ENCODE measurements at places on chromosomes 2 and 18.

DNA sequence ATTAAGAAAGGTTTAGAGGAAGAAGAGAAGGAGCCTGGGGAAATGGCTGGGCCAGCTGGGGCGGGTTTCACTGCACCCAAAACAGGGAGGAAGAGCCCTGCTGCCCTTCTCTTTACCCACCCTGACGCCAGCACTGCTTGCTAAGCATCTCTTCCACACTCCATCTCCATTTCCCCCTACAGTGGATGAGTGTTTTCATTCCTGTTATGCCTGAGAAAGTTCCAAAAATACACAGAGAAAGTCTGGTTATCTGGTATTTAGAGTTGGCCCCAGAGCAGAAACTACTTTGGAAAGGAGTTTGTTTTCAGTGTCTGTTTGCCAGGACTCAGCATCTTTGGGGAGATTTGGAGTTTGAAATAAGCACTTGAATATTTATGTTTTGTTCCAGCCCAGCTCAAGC is 451.0 kb downstream of the SLC4A3 start:
- no peak for DNase-seq

GRCh38 chr2:69116438-69116837 is 103.5 kb downstream of the ANTXR1 start:
- DNase-seq, result no peak

DNA sequence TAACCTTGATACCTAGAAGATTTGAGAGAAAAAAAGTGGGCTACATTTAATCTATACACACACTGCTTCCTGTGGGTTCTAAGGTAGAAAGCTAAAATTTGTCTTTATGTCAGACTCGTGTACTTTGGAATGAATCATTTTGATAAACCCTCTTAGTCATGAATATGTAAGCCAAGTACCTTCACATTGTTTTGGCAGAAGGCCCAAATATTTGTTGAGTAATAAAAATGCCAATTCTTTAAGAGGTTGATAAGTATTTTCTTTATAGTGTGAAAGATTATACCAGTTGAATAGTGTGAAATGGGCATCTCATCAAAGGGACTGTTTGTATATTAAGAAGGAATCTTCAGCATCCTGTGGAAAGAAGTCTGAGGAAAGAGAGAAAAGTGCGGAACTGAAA is 1464.7 kb upstream of the ZEB2 start:
- no peak for DNase-seq

DNA sequence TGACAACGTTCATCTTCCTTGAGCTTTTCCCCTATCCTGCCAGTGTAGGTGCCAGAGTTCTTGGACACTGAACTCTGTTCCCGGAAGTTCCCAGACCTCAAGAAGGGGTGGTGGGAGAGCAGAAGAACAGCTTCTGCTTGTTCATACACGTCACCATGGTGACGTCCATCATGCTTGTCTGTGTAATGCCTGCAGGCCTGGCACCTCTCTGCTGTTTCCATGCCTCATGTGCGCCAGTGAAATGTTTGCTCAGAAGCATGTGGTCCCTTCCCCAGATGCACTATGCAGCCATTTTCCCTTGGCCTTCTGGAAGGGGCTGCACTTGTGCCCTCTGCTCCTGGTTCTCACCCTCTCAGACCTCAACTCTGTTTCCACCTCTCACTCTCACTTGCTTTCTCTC is 210.8 kb upstream of the NABP1 start:
- DNase-seq, result no peak

DNA sequence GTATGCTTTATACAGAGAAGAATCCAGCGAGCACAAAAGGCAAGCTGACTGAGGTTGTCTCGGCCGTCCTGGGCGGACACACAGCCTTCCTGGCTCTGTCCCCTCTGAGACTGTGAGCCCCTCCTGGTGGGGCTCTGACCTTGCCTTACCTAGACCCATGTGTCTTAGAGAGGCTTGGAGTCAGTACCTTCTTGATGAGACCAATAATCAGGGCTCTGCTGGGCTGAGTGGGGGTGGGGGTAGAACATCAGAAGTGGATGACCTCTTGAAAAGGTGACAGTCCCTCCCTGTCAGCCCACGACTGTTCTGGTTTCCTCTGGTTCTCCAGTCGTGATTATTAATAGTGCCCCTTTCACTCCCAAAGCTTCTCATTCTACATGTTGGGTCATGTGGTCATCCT is 31.2 kb downstream of the TWIST2 start:
- no peak for DNase-seq

- no peak for DNase-seq
These were observed 318.7 kb downstream of the CLIP4 start for GRCh38 chr2:29433920-29434319.

DNA sequence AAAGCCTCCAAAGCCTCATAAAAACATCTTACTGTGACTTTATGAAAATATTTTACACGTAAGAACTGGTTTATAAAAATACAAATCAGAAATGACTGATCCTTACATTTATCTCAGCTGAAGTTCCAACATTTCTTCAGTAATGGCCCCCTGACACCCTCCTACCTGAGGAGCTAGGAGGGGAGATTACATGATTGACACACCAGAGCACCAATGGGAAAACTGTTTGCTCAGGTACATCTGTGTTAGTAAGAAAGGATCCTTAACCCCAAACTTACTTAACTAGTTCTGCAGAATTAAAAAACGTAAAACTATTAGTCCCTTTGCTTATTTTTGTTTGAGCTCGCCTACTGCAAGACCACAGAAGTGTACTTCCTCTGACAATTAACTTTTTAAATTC is 27.0 kb downstream of the ENOSF1 start:
- DNase-seq, result no peak

DNA sequence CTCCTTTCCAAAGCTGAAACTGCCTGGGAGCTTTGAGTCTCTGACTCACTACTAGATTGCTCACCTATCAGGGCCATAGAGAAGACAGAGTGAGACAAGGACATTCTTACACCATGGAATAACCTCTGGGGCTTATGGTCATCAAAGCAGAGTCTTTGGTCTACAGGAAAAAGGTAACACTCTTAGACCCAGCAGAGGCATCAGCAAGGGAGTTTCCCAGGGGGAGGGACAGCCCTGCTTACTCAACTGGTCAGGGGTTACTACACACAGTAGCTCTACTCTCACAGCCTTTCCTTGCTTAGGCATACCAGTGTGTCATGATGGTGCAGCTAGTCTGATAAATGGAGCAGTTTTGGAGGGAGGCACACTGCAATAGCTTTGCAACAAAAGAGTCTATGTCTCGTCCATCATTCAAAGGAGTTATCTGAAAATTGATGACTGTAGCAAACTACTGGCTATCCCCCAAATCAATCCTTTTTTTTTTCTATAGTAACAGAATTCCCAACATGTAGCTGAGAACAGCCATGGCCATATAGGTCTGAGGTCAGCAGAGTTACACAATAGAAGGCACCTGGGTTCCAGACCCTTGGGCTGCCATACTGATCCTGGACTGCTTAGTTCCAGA is 22.4 kb upstream of the CD28 start:
- DNase-seq, result no peak

DNA sequence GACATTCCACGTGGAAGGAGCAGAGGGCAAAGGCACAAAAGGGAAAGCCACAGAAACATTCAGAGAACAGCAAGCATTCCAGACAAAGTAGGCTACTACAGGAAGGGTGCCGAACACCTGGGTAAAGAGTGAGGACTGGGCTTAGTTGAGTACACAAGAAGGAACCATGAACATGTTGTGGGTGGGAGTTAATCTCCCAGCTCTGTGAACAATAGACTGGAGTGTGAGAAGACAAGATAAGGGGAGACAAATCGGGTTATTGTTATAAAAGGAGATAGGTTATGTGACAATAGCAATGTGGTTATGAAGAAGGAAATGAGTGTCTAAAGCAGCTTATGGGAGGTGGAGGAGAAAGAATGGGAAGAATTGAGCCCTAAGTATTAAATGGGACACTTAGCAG is 70.0 kb downstream of the DPP4 start:
- no peak for DNase-seq

DNA sequence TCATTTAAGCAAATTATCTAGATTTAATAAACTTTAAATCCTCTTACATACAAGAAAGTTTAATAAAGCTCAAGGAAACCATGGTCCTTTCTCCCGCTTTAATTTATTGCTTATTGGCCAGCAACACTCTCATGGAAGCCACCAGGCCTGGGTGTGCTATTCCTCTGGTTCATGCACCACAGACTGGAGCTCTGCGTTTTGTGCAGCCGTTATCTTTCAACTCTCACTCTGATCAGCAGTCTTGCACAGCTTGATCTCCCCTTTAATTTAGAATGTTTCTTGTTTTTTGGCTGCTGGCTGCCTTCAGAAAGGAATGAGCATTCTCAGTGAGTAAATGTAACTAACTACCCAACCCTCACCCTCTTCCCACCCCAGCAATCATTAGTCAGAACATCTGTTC is 318.7 kb downstream of the MEIS1 start:
- DNase-seq, result no peak

GRCh38 chr2:152716805-152717227 is 445 bp downstream of the PRPF40A start:
- DNase-seq, result peak; percentile 22

- DNase-seq, result peak; percentile 90
These were observed at the start of gene WDR33 for GRCh38 chr2:127810619-127811396. Gene WDR33, minus strand, starts transcription at chr2:127811171. Its CDS starts 40,190 bp downstream, at chr2:127770981.

DNA sequence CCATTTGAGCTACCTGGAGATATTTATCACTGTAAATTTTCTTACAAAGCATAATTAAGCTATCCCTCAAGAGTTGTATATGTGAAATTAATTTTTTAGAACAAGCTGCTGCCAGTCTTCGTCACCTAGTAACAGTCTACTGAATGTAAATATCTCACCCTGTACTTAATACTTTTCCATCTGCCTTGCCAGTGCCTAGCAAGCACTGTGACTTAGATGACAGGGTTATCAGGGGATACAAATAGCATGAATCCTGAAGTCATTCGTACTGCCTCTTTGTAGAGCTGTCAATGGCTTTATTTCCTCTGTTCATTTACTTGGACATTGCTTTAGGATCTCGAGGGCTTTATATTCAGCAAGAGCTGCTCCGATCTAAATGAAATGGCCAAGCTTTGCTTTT is 763.6 kb downstream of the ADCYAP1 start:
- DNase-seq, result no peak

GRCh38 chr18:55582325-55582724 is 5.7 kb downstream of the TCF4 start:
- DNase-seq, result no peak

DNA sequence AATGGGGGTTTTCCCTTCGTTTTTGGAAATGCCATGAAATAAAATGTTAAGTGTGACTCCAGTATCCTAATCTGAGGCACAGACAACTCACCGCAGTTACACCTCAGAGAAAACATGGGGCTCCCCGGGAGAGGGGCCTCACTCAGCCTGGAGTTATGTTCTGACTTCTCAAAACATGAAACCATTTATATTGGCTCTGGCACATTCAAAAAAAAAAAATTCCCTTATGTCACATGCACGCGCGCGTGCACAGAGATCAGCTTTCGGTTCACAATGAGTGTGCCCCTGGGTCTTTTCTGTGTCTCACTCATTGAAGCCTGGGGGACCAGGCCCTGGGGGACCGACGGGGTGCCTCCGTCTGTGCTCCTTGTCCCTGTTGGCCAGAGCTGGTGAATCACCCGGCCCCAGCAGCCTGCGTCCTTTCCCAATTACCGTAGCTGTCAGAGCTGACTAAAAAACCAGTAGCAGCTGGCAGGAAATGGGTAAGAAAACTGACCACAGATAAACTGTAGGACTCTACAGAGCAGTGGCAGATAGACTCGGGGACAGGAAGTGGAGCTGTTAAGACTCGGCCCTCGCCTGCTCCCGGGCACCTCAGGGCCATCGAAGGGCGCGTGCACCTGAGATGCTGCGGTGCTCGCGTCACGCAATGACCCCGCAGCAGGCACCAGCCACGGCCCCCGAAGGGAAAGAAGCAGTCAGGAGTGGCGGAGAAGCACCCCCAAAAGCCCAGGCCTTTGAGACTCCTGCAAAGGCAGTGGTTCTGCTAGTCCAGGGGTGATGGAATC is 138.3 kb upstream of the ID2 start:
- DNase-seq, result no peak

DNA sequence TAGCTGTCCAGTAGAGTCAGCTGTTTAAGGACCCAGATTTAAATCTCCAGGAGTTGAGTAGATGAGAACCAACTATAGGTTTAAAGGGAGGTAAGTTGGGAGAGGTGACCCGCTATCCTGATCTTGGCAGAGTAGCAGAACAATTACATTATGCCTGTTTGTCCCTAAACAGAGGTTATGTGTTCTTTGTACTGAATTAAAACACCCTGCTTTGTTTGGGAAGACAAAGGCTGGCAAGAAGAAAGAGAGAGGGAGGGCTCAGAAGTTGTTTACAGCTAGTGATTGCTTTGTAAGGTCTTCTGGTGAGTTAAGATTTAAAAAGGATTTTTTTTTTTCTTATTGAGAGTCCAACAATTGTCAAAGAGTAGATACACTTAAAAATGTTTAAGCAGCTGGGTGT is 37.3 kb downstream of the USP14 start:
- DNase-seq, result no peak

GRCh38 chr18:48713309-48713708 is 174.5 kb downstream of the CTIF start:
- no peak for DNase-seq

DNA sequence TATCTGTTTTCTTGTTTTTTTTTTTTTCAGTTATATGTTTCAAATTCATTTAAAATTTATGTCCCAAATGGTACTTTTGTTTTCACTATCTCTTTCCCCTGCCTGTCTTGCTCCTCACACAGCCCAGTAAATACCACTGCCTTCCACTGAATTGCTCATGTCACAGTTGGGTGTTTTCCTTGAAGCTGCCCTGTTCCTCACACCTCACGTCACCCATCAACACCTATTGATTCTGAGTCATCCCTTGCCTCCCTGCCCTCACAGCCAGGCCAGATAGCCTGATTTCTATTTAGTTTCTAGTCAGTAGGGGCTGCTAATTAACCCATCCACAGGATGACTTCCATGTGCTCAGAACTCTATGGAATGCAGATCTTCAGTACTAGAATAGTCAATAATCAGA is 25.3 kb downstream of the FSHR start:
- no peak for DNase-seq

DNA sequence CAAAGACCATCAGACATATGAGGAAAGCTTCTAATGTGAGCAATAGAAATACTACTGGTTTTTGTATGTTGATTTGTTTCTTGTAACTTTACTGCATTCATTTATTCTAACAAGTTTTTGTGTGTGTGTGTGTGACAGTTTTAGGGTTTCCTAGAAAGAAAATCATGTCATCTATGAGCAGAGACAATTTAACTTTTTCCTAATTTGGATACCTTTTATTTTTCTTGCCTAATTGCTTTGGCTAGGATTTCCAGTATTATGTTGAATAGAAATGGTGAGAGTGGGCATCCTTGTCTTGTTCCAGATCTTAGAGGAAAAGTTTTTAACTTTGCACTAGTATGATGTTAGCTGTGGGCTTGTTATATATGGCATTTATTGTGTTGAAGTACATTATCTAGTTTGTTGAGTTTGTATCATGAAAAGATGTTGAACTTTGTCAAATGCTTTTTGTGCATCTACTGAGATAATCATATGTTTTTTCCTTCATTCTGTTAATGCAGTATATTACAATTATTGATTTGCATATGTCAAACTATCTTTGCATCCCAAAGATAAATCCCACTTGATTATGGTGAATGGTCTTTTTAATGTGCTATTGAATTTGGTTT is 117.3 kb upstream of the CDC42EP3 start:
- DNase-seq, result no peak

GRCh38 chr2:27715318-27716210 is 51.9 kb downstream of the SLC4A1AP start:
- no peak for DNase-seq

GRCh38 chr18:12703664-12704063 is 822 bp downstream of the PSMG2 start:
- DNase-seq, result no peak

Data from caudate nucleus (tissue), 63 donors.